SJCRH30 (cell line): ENCODE measurements at places on chromosomes 2 and 18.

GRCh38 chr2:225998116-225998515, 598.6 kb downstream of the NYAP2 start:
- DNase-seq: no peak

GRCh38 chr2:45883603-45884000, 232.1 kb downstream of the PRKCE start:
- no peak for DNase-seq

GRCh38 chr2:189654641-189655040, 6.6 kb upstream of the ASNSD1 start:
- DNase-seq: no peak

- no peak for DNase-seq
Measured at GRCh38 chr2:120425014-120425413, 79.1 kb downstream of the INHBB start.

- no peak for DNase-seq
Measured at GRCh38 chr2:26274058-26274613, 29.4 kb downstream of the HADHB start.

- peak; percentile 77 for DNase-seq
Measured at GRCh38 chr18:57819671-57820460, 16.8 kb upstream of the ATP8B1 start.

GRCh38 chr2:82857967-82858366, 1601.1 kb downstream of the SUCLG1 start:
- no peak for DNase-seq
